CD4-positive, alpha-beta T cell (primary cell): ENCODE measurements at places on chromosomes 12 and 14. TPM values are rescaled to one million over a fixed set of nuclear protein-coding genes. Genes with fewer than 3 reads are reported as not detected.
A peak's percentile ranks its signal among the peaks of the same experiment; 100 is the strongest.

The TMEM52B gene
- total RNA-seq = not detected

DNA sequence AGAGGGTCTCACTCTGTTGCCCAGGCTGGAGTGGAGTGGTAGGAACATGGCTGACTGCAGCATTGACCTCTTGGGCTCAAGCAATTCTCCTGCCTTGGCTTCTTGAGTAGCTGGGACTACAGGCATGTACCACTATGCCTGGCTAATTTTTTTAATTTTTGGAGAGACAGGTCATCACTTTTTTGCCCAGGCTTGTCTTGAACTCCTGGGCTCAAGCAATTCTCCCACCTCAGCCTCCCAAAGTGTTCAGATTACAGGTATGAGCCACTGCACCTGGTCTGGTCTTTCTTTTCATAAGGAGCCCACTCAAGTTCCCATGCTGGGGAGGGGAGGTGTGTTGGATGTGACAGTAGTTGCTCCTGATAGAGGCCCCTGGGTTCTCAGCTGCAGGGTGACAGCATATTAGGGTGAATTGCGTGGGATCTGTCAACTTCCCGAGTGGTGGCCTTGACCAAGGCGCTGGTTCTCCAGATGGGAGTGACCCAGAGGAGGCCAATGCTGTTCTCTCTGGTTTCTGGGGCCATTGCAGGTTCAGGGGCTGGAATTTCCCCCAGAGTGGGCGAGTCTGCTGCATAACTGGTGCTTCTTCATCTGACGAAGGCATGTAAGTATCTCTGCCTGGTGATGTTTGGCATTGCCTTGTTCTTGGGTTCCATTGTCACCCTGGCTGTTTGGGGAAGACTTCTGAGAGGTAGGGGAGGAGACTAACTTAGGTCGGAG lies 52.4 kb upstream of the ESRRB start:
- no peak overlapping the region for H3K4me3 ChIP-seq
- H3K27ac ChIP-seq = no peak overlapping the region
- no peaks in the 10 kb centered on the region for H3K36me3 ChIP-seq
- H3K4me1 ChIP-seq = no peaks in the 10 kb centered on the region
- no peaks in the 10 kb centered on the region for H3K27me3 ChIP-seq

DNA sequence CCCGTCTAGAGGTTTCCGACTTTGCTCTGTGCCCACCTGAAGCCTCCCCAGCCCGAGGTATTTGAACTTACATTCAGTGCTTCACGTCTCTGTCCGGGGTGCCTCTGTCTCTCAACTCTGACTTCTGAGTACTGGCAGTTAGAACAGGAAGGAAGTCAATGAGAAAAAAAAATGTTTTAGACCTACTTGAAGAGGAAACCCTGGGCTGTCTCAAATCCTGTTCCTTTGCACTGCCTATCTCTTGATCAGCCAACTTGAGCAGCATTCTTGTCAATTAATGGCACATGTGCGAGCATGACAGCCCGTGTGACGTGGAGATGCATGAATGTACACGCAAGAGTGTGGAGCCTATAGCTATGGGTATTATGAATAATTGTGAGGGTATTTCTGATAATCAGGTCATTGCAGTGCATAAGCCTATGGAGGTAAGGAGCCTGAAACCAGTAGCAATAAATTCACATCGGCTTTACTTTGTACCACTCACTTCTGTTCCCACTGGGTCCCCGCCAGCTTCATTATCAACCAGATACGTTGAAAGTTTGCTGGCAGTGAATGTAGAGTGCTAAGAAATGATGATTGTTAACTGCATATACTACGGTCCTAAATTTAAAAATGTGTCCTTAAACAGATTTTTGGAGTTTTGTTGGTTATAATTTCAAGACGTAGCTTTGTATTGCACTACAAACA lies at the start of gene ARHGDIB:
Gene ARHGDIB, minus strand, starts transcription at position 136 of the 687 bp plus-strand sequence. CDS start 10,889 bp downstream, outside the sequence.
- peaks cover 23% of the 10 kb centered on the region for H3K36me3 ChIP-seq
- H3K4me1 ChIP-seq = peaks cover 36% of the 10 kb centered on the region
- no peaks in the 10 kb centered on the region for H3K27me3 ChIP-seq
- H3K4me3 ChIP-seq = peak within 1 kb of the TSS; percentile 80
- peak; percentile 65 for DNase-seq
- peak within 1 kb of the TSS; percentile 89 for H3K27ac ChIP-seq

GRCh38 chr12:132354982-132355680 lies 25.7 kb upstream of the GALNT9 start:
- DNase-seq = no peak
- H3K27me3 ChIP-seq = peaks cover 2% of the 10 kb centered on the region
- no peaks in the 10 kb centered on the region for H3K36me3 ChIP-seq
- no peak overlapping the region for H3K4me3 ChIP-seq
- H3K4me1 ChIP-seq = no peaks in the 10 kb centered on the region
- no peak overlapping the region for H3K27ac ChIP-seq

The CMA1 gene
- not detected for total RNA-seq

DNA sequence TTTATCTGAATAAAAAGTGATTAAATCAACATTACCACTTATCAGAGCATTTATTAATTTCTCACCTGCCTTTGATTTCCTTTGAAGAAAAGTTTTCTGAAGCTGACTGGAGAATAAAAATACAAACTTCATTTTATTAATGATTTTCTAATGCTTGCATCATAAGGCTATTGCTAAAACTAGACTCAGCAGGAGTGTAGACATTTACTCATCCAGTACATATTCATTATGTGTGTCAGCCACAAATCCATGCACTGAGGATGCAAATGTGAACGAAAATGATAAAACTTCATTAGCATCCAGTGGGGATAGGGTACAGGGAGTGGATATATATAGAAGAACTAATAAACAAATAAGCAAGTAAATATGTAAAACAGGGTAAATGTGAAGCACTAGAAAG lies 74.6 kb downstream of the SLCO1B3 start:
- H3K4me1 ChIP-seq = no peaks in the 10 kb centered on the region
- H3K27me3 ChIP-seq = no peaks in the 10 kb centered on the region
- H3K36me3 ChIP-seq = no peaks in the 10 kb centered on the region
- no peak overlapping the region for H3K4me3 ChIP-seq
- no peak for DNase-seq

- no peaks in the 10 kb centered on the region for H3K27me3 ChIP-seq
- no peaks in the 10 kb centered on the region for H3K36me3 ChIP-seq
- H3K4me1 ChIP-seq = no peaks in the 10 kb centered on the region
- H3K4me3 ChIP-seq = no peak overlapping the region
- no peak for DNase-seq
Measured at GRCh38 chr12:44889162-44889561, 13.0 kb upstream of the NELL2 start.
